ENCODE measurements at places on chromosomes 3 and 15.

- peak; percentile 31 for DNase-seq
These were observed 81.1 kb downstream of the RAD18 start for GRCh38 chr3:8882171-8882593.

DNA sequence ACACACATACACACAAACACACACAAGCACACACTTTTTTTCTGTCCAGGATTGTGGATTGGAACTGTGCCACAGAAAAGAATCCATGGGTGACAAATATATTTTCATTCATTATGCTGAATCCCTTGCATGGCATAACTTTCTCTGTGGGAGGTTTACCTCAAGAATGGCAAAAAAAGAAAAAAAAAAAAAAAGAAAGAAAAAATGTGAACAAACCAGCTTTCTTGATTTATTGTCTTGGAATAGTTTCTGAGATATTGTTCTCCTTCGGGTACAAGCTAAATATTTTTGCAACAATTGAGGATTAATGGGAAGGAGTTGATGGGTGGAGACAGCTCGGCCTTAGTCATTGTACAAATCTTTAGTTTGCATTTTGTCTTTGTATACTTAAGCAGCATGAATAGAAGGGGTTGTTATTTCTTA, 153.1 kb downstream of the GMNC start:
- peak; percentile 83 for DNase-seq

DNA sequence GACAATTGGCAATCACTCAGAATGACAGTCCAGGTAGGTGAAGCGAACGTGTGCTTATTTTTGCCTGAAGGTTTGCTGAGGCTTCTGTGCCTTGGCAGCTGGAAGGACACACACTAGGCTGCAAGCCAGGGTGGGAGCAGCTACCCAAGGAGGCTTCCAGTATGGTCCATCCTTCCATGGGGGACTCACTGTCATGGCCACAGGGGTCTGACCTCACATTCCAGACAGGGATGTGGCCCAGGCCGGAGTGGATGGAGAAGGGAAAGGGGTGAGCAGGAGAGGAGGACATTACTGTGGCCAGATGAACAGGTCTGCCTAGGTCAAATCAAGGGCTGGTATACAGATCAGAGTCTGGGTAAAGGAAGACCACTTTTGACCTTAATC, 247.7 kb downstream of the ADAMTS17 start:
- no peak for DNase-seq

- peak; percentile 75 for DNase-seq
These were observed 481.2 kb upstream of the WNT5A start for GRCh38 chr3:55968331-55968730.

DNA sequence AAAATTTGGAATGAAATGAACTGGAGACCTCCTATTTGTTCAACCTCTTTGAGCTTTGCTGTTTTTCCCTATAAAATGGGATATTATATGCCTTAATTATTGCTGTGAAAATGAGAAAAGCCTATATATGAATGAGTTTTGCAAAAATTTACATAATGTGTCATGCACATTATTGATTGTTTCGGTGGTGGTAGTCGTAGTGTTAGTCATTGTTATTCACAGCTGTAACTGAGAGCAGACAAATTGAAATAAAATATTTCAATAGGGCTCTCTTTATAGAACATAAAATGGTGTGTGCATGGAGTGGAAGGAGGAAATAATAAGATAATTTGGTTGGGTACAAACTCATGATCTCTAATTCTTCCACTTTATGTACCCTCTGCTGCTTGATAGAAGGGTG, 153.7 kb upstream of the GADL1 start:
- DNase-seq = no peak

DNA sequence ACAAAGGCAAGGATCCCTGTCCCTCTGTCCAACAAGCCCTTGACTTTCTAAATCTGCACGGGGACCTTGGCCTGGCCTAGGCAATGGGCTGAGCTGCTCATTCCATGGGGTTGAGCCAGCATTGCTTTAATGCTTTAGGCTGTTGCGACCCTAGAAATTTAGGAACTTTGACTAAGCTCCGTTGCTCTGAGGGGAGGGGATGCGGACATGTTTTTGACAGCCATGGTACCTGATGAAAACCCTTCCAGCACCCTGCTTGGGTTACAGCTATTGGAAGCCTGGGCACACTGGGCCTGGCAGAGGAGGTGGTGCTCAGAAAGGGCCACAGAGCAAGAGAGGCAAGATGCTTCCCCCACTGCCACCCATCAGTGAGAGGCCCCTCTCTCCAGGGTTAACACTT, 37.1 kb downstream of the SYNM start:
- DNase-seq = no peak

DNA sequence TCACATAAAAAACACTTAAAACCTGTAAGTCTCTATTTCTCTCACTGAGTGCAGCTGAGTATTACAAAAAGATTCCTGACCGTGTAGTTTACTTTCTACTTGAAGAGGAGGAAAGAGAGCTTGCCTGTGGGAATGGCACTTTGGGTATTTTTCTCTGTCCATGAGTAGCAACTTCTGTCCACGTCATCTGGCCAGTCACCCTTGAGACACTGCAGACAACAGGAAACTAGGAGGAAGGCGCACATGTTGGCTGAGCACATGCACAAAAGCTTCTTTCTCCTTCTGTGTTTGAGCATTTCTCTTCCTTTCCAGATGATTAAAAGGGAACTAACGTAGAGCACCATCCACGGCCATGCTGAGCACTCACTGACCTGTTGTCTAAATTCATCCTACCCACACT, 19.7 kb downstream of the STARD5 start:
- DNase-seq = no peak

DNA sequence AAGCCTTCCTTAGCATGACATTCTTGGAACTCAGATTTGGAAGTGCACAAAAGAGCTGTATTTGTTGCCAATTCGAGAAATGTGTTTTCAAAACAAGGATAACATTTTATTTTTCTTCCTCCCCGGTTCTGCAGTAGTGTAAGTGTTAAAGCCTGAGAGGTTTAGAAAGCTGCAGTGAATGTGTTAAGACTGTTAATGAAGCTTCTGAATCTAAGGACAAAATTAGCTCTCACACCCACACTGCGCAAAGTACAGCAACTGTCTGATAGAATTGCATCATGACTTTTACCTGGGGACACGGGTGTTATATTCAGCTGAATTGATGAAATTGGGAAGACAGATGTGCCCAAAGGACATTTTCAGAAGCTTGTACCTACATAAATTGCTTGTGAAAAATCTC, 344.4 kb downstream of the CADM2 start:
- DNase-seq = no peak

GRCh38 chr15:57323806-57324589, 52.3 kb upstream of the CGNL1 start:
- DNase-seq = peak; percentile 80

DNA sequence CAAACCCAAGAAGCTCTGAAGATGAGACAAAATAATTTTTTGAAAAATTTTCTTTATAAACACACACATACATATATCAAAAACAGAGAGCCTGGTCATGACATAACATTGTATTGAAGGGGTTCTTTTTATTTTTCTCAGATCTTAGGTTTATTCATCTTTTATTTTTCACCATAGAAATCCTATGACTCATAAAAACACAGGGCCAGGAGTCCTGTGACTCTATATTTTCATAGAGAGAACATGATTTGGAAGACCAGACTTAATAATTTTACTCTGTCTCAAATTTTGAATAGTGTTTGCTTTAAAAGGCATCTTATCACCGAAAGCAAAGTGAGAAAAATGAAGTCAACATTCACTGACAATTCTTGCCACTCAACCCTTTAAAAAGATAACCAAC, 57.7 kb downstream of the SUCNR1 start:
- no peak for DNase-seq

GRCh38 chr15:81356252-81356651, 17.8 kb downstream of the TMC3 start:
- no peak for DNase-seq

DNA sequence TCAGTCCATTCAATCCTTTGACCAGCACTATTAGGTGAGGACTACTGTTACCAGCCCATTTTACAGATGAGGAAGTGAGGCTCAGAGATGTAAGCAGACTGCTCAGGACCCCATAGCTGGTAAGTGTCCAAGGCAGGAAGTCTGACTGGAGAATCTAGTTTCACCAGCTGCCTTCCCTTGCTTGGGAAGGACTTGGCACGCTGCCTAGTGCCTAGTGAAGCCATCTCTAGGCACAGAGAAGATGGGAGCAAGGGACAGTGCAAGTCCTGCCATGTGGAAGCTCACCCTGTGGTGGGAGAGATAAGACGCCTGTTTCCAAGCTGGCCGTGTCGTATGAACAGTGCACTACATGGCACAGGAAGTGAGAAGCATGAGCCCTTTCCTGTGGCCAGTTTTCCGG, 111.8 kb upstream of the TMC3 start:
- no peak for DNase-seq

DNA sequence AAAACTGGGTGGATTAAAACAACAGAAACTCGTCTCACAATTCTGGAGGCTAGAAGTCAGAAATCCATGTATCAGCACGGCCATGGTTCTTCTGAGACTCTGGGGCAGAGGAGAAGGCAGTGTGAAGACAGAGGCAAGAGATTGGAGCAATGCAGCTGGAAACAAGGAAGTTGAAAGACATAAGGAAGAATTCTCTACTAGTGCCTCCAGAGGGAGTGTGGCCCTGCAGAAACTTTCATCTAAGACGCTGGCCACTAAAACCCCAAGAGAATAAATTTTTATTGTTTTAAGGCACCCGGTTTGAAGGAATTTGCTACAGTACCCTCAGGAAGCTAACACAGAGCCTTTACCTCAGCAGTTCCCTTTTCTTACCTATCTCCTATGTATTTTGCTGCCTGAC, 1012.2 kb upstream of the CADM2 start:
- DNase-seq = no peak

- no peak for DNase-seq
These were observed 5.4 kb upstream of the MRPS22 start for GRCh38 chr3:139338405-139338804.

- no peak for DNase-seq
These were observed 78.0 kb upstream of the KCNH8 start for GRCh38 chr3:19070325-19070724.

DNA sequence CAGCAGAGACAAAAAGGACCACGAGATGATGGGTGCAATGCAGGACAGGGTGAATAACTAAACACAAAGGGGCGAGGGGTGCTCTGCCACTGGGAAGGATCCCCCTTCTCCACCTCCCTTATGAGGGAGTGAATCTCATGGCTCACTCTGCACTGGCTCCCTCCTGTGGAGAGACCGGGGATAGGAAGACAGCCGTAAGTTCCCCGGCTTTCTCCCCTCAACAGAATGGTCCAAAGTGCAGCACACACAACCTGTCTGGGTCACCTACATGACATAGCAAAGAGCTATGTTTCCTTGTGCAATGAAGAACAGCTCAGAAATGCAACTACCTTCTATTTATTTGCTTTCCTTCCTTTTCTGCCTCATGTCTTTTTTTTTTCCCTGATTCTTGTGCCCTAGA, 7.8 kb upstream of the ACSBG1 start:
- DNase-seq = no peak

GRCh38 chr3:127777332-127777731, 45.0 kb downstream of the MGLL start:
- DNase-seq = no peak

DNA sequence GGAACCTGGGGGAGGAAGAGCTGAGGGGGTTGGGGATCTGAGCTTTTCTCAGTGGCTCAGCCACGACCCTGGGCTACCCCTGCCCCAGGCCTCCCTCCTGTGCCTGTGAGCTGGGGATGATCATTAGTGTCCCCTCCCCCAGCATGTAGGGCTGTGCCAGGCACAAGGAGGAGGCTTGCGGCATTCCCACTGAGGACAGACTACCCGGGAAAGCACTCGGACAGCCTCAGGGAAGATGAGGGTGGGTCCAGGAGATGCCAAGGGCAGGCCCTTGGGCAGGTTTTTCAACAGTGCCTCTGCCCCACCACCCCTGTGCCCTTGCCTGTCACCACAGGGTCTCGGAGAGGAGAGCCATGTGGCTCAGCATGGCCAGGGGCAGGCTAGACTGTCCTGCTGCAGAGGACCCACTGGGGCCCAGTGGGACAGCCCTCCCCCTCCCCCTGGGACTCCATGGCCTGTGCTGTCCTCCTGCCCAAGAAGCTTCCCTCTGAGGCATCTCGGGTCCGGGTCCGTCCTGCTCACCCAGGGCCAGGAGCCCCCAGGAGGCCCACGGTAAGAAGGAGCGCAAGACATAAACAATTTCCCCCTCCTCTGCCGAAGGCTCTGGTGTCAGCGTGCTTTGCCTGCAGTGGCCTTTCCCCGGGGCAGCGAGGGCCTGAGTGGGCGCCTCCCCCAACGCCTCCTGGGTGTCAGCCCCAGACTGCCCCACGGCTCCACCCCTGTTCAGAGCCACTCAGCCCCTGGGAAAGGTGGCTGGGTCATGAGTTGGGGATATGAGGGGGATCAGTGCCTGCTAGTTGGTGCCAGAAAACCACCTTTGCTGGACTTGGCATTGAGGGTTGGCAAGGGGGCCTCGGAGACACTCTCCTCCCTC, 192.5 kb downstream of the GOLGA6L6 start:
- no peak for DNase-seq

DNA sequence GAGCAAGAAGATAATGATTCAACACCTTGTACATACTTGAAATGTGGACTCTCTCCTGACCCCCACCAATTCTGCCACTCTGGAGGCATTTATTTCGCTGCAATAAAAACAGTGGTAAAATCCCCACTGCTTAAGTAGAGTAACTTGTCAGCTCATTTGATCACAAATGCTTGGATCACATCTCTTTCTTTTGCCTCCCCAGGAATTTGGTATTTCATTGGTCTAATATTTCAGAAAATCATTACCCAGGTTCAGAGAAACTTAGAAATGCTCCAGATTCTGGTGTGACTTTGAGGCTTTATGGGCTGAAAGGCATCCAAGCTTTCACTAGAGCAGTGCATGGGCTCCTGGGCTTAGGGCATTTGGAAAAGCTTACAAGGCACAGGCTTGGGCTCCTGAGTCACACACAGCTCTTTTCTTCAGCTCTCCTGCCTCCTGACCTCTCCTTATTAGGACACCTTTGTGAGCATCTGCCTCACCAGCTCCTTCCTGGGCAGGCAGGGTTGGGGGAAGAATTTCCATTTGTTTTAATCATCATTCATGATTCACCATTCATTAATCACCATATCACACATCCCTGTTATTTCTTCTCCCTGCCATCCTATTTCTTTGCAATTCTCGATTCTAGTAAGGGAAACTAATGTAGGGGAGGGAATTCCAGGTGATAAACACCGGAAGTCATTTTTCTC, 22.5 kb downstream of the CDCP1 start:
- peak; percentile 99 for DNase-seq

GRCh38 chr3:197093871-197094270, 64.3 kb upstream of the MELTF start:
- no peak for DNase-seq

GRCh38 chr15:82613747-82614146, 33.4 kb downstream of the CPEB1 start:
- no peak for DNase-seq

GRCh38 chr3:142618917-142619461, 22.8 kb downstream of the PLS1 start:
- no peak for DNase-seq

DNA sequence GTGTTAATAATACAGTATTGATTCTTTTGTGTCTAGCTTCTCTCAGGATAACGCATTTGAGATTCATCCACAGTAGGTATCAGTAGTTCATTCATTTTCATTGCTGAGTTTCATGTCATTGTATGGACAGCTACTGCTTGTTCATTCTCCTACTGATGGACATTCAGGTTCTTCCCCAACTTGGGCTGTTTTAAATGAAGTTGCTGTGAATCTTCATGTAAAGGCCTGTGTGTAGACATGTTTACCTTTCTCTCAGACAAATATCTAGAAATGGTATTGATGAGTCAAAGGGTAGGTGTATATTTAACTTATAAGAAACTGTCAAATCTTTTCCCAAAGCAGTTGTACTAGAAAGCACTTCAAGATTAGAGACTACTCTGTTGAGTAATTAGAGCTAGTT, 26.7 kb downstream of the MCF2L2 start:
- no peak for DNase-seq

GRCh38 chr15:101188637-101189408, 63.0 kb downstream of the CHSY1 start:
- peak; percentile 68 for DNase-seq

All from kidney glomerular epithelial cell (primary cell).